ENCODE measurements at places on chromosomes 5 and 9. TPM values are rescaled to one million over a fixed set of nuclear protein-coding genes. Genes with fewer than 3 reads are reported as not detected.

GRCh38 chr9:109473329-109473728 is 24.8 kb downstream of the PTPN3 start:
- DNase-seq = no peak

- DNase-seq = no peak
Measured at GRCh38 chr5:96785326-96786109, 22.2 kb downstream of the ERAP1 start.

- DNase-seq = no peak
Measured at GRCh38 chr5:1134478-1134877, 22.6 kb upstream of the SLC12A7 start.

DNA sequence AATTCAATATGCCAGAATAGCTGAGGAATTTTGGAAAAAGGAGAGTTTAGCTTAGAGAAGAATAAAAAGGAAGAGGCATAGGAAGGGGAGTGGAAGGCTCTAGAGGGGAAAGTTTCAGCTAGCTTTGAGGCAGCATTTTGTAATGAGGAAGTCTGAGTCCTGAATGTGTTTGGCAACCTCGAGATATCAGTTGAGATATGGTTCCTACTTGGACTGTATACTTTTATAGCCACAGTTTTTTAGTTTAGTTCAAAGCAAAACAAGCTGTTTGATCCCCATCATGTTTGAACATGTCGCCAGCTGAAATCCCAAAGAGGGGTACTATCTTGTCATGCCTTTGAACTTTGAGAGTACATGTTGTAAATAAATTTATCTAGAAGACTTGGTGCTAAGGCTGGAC is 559.0 kb upstream of the FTMT start:
- no peak for DNase-seq

DNA sequence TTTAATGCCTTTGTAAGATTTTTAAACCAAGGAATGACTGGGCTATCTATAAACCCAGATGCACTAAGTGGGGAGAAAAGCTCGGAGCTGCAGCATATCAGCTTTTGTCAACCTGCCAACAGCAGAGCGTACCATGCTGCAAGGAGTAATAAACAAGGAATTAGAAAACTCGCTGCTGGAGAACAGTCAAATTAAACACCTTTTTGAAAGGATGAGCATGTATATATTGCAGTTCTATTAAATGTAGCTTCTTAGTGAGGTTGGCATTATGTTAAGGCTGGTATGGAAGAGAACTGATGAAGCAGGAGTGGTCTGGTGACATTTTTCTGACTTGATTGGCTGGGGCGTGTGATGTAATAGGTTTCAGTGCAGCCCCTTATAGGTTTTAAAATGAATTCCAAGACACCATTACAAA is 74.7 kb downstream of the PIK3R1 start:
- no peak for DNase-seq

DNA sequence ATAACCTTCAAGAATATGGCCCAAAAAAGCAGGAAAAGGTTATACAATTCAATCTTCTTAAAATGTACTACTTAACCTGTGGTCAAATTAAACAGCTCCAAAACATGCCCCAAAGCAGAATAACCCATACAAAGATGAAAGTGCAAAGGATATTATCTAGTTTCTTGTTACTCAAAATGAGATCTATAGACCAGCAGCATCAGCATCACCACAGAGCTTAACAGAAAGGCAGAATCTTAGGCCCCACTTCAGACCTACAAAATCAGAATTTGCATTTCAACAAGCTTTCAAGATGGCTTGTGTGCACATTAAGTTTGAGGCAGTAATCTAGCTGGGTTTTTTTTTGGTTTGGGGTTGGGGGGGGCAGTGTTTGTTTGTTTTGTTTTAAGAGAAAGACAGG is 54.0 kb downstream of the SCAI start:
- no peak for DNase-seq

DNA sequence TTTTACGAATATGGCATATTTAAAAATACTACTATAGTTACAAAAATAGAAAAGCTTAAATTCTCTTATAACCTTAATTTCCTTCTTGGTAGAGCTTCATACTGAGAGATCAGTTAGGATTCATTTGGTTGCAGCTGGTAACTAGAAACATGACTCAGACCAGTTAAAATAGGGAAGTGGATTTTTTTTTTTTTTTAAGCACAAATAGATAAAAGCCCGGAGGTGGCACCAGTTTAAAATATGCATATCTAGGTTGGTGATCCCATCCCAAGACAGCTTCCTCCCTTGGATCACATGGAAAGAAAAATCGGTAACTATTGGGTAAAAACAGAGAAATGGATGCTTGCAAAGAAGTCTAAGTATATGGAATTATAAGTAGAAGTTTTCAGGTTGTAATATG is 1634.3 kb downstream of the MAT2B start:
- DNase-seq = no peak

DNA sequence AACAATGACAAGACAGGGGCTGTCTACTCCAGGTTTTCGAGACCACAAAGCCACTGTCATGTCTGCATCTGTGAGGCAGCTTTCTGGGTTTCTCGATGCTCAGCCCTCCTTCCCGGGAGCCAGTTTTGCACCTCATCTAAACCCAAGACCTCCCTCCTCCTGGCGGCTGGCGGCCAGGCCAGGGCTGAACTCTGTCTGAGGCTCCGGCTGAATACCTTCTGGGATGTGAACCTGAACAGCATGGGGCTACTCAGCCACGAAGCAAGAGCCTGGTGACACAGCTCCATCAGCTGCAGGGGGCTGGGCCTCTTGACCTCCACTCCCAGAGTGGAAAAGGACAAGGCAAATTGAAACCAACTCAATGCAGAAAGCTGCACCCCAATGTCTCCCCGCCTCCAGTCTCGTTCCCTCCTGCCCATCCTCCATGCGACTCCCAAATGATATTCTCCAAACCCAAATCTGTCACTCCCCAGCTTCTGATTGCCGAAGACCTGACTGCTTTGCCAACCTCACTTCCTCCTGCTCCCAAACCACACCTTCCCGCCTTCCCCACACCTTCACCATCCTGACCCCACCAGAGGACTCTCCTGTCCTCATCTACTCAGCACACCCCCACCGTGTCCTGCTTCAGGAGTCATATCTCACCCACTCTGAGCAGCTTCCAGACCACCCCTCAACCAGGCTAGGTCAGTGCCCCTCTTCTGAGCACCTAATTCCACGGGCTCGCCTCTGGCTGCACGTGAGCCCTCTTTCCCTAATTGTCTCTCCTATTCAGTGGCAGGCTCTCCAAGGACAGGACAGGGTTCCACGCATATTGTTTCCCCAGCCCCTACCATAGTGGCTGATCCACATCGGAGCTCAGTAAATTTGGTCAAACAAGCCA is 4.5 kb downstream of the ANKS6 start:
- DNase-seq = no peak

GRCh38 chr5:9545136-9545991 is 511 bp downstream of the SEMA5A start:
- DNase-seq = peak; percentile 49

GRCh38 chr5:127916885-127917573 is 166.5 kb upstream of the SLC12A2 start:
- no peak for DNase-seq

DNA sequence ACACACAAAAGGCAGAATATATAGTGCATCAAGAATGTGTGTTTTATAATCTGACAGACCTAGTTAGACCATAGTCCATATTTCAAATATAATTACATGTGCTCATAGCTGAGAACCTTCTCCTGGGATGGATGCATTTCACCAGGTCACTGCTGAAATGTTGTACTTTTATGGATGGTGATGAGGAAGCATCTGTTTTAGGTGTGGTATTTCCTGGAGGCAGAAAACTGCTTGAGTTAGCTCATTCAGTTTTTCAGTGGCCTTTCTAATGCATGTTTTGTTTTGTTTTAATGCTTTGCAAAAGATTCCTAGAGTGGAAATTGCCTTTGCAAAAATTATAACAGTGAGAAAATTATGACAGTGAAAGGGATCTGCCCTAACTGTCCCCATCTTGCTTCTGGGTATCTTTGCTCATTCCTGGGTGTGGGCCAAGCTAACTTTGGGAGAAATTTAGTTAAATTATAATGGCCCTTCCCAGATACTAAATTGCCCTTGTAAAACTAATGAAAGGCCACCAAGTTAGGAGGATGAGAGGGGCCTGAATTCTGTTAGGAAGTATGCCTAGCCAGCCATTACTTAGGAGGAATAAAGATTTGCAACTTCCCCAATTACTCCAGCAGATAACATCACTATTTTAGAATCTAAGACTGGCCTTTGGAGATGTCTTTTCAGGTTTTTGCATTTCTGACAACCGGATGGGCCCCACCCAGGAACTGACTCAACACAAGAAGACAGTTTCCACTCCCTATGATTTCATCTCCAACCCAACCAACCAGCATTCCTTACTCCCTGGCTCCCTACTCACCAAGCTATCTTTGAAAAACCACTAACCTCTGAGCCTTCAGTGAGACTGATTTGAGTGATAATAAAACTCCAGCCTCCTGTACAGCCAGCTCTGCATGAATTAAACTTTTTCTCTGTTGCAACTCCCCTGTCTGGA is 7.0 kb upstream of the IL12B start:
- DNase-seq = no peak

The HRCT1 gene
- total RNA-seq = 8.7 TPM

The SLC46A2 gene
- total RNA-seq = 13.7 TPM

The MEIKIN gene
- not detected for total RNA-seq

Data from lower lobe of right lung (tissue), 2 donors.